ENCODE measurements at places on chromosomes 4 and X.

GRCh38 chr4:15158406-15159091 lies 156.3 kb downstream of the CPEB2 start:
- no peak for DNase-seq

DNA sequence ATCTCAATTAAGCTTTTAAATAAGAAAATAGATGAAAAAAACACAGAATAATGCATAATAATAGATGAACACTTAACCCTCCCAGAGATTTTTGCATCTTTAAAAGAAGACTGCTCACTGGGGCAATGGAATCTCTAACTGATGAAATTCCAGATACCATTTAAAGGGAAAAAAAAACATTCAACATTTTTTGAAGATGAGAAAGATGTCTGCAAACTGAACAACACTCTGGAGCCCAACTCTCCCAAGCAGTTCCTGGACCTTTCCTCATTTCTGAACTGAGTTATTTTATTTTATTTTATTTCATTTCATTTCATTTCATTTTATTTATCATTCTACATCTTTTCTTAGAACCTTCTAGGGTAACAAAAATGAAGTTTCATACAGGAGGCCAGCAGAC lies 90.7 kb downstream of the CORIN start:
- DNase-seq = no peak

- no peak for DNase-seq
Measured at GRCh38 chr4:84623661-84624060, 40.7 kb downstream of the CDS1 start.

DNA sequence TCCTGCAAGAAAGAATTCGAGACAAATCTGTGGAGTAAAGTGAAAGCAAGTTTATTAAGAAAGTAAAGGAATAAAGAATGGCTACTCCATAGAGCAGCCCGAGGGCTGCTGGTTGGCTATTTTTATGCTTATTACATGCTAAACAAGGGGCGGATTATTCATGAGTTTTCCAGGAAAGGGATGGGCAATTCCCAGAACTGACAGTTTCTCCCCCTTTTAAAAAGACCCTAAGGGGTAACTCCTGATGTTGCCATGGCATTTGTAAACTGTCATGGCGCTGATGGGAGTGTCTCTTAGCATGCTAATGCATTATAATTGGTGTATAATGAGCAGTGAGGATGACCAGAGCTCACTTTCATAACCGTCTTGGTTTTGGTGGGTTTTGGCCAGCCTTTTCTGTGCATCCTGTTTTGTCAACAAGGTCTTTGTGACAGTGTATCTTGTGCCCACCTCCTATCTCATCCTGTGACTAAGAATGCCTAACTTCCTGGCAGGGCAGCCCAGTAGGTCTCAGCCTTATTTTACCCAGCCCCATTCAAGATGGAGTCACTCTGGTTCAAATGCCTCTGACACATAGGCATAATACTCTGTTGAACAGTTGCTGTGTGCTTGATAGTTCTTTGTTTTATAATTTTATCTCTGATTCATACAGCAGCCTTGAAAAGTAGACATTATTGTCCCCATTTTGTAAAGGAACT lies 25.8 kb downstream of the GAB1 start:
- DNase-seq = no peak

DNA sequence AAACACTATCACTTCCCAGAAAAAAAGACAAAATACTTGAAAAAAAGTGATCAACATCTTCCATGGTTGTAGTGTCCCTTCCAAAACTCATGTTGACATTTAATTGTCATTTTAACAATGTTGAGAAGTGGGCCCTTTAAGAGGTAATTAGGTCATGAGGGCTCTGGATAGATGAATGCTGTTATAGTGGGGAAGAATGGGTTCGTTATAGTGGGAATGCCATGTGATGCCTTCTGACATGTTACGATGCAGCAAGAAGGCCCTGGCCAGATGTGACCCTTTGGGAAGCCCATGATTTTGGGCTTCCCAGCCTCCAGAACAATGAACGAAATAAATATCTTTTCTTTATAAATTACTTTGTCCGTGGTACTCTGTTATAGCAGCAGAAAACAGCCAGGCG lies 4.0 kb upstream of the SLC10A6 start:
- no peak for DNase-seq

DNA sequence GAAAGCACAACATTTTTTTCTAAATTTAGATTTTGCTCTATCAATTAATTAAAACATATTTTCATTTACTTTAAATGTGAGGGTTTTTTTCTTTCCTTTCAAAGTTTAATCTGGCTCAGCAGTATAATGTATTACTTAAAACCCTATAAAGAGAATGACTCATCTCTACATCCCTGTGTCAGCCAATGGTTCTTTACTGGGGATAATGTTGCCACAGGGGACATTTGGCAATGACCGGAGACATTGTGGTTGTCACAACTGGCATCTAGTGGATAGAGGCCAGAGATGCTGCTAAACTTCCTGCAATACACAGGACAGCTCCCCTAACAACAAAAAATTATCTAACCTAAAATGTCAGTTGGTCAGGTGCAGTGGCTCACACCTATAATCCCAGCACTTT lies 53.8 kb downstream of the SYNPO2 start:
- no peak for DNase-seq

DNA sequence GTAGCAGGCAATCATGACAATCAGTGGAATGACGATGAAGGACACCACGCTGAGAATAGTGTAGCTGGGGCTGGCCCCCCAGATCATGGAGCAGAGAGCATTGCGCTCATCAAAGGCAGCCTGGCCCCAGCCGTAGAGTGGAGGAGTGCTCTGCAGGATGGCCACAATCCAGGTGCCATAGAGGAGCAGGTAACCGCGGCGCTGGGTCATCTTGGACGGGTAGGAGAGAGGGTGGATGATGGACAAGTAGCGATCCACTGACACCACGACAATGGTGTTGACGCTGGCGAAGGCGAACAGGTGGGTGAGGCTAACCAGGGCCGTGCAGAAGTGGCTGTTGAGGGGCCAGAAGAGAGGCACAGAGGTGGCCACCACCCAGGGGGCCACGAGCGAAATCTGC lies 2.8 kb downstream of the GPR101 start:
- DNase-seq = no peak

- no peak for DNase-seq
Measured at GRCh38 chr4:127905029-127905428, 24.3 kb downstream of the PLK4 start.

- no peak for DNase-seq
Measured at GRCh38 chr4:2745981-2746806, 9.9 kb downstream of the TNIP2 start.

GRCh38 chr4:89488736-89489135 lies 181.1 kb upstream of the GPRIN3 start:
- no peak for DNase-seq

DNA sequence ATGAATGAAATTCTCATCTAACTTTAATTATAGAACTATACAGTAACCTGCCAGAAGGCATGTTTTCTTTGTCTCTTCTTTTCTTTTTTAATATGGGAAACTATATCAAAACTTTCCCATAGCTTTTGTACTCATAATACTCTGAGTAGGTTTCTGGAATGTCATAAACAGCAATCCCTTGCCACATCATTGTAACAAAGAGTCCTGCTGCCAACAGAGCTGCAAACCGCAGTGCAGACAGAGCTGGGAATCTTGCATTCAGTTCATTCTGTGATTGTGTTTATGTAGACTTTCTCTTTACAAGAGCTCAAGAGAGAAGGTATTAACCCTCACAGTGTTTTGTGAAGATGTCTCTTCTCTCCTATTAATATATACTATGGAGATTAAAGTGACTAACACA lies 304.4 kb upstream of the SLIT2 start:
- DNase-seq = no peak

DNA sequence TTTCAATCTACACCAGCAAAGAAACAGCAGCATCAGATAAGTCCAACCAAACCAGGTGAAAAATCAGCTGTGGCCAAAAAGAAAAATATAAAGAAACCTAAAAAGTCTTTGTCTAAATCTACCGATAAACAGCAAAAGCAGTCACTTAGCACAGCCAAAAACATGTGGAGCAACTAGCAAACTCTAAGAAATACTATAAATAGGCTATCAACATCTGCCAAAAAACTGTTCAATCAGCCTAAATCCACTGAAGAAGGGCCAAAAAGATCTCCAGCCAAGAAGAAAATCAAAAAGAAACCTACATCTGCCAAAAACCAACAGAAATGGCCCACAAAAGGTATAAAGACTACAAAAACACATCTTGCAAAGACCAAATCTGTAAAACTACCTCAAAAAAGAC lies 36.7 kb upstream of the CABS1 start:
- no peak for DNase-seq

DNA sequence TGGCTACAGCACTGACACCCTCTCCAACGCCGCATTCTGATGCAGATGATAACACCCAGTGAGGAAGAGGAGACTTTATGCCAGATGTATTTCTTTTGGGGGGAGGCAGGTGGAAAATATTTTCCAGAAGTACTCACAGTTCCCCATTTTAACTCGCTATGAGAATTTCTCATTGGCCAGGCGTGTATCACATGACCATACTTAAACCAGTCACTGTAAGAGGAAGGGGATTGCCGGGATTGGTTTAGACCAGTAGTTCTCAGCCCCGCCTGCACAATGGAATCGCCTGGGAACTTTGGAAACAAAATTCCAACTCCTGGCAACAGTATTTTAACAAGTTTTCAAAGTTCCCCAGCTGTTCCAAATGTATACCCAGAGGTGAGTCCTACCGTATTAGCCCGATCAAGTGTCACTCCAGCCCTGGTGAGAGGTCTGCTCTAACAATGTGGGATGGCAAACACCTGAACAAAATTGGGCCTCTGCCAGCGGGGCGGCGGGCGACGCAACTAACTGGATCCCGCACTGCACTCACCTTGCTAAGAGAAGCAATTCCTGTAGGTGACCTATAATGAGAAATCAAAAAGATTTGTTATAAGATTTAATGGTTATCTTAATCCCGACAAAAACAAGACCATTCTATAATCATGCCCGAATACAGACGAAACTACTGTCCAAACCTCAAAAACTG lies 2.9 kb upstream of the MSL3 start:
- DNase-seq = no peak

DNA sequence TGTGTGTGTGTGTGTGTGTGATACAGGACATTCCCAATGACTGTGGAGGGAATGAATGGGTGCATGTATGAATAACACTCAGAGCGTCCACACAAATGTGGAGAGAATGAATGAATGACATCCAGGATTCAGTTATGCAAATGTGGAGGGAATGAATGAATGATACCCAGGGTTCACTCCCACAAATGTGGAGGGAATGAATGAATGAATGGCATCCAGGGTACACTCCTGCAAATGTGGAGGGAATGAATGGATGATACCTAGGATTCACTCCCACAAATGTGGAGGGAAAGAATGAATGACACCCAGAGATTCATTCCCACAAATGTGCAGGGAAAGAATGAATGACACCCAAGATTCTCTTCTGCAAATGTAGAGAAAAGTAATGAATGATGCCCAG lies 36.0 kb upstream of the ASMTL start:
- no peak for DNase-seq

DNA sequence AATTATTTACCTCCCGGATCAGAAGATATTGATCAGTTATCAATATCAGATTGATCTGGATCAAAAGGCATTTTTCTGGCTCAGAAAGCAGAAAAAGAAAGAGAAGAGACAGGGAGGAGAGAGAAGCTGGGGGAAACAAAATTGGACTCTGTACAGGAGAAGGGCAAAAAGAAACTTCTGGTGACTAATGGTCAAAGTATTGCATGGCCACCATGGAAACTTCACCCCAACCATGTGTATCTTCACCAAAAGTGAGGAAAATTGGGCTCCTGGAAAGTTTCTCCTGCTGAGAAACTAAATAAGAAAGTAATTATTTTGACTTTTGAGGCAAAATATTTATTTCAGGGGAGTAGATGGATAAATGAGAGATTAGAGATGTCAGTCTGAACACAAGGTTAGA lies 33.9 kb downstream of the RNF150 start:
- DNase-seq = no peak

DNA sequence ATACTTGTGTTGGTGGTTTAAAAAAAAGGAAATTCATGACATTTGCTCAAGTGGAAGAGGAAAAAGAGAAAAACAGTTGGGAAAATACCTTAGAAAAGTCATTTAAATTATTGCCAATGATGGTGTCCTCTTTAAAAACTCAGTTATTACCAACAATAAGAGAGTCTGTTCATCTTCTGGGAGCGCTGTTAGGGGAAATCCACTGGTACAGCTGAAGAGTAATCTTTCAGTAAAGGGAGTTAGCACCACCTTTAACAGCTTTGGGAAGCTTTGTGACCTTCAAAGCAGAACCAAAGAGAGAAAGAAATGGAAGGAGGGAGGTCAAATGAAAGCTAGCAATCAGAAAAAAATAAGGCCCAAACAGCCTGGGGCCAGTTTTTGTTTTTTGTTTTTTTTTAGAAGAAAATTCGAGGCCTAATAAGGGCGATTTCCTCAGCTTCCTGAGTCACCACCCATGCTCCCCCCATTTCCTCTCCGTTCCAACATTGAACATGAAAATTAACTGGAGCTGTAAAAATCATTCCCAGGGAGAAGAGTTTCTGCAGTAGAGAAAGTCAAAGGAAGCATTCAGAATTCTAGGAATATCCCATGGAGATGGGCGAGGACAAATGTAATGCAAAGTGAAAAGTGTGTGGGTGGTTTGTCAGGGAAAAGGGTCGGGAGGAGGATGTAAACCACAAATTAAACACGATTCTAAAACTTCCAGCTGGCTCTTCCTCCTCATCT lies 115.1 kb downstream of the SH3KBP1 start:
- DNase-seq = no peak

GRCh38 chr4:119113033-119113655 lies 22.5 kb upstream of the MYOZ2 start:
- DNase-seq = no peak

GRCh38 chrX:11259437-11259836 lies 33.8 kb upstream of the AMELX start:
- no peak for DNase-seq

DNA sequence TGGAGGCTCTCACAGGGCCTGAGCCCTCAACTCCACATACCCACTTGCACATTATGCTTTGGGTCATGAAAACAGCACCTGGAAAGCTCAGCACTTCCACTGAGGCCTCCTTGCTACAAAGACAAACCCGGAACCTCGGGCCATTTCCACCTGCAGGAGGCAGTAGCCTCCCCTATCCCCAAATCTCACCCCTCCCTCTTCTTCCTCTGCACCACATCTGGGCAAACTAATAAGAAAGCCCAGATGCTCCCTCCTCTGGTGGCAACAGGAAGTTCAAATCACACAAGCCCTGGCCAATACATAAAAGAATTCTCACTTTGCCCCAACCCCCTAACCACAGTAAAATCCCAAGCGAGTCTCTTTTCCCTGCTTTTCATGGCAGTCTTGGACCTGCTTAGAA lies 136.4 kb downstream of the MAPK10 start:
- peak; percentile 38 for DNase-seq

GRCh38 chr4:151952711-151953254 lies 192.0 kb upstream of the GATB start:
- no peak for DNase-seq

DNA sequence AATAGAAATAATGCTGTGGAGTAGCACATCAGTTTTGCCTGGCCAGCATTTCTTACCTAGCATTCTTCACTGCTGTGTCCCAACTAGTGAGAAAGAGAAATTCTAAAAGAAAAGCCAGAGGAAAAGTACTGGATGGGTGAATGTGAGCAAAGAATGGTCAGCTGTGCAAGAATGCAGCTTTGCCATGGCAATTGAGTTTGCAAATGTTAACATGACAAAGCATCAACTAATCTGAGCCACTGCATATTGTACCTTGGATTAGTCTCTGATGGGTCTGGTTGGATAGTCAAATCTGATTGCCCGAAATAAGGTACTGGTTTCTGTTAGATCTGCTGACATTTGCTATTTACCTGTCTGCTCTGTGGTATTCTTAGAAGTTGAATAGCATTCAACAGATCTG lies 38.7 kb downstream of the ADD1 start:
- no peak for DNase-seq

GRCh38 chr4:87235020-87235671 lies 14.7 kb upstream of the KLHL8 start:
- no peak for DNase-seq

All from HepG2 (cell line).